ENCODE measurements at places on chromosomes 4 and X. TPM values are rescaled to one million over a fixed set of nuclear protein-coding genes. Genes with fewer than 3 reads are reported as not detected.

GSX2 gene
- not detected for polyA plus RNA-seq

NUP62CL gene
- 1.1 TPM for polyA plus RNA-seq

DNA sequence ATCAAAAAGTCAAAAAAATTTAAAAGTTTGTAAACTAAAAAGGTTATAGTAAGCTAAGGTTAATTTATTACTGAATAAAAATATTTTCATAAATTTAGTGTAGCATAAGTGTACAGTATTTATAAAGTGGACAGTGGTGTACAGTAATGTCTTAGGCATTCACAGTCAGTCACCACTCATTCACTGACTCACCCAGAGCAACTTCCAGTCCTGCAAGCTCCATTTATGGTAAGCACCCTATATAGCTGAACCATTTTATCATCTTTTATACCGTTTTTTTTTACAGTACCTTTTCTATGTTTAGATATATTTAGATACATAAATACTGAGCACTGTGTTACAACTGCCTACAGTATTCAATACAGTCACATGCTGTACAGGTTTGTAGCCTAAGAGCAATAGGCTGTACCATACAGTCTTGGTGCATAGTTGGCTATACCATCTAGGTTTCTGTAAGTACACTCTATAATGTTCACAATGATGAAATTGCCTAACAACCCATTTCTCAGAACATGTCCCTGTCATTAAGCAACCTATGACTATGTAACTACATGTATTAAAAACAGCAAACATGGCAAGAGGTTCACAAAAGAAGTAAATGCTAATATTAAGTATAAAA is 18.6 kb downstream of the ACSL4 start:
- H3K4me1 ChIP-seq: no peaks in the 10 kb centered on the region
- DNase-seq: no peak
- no peak overlapping the region for H3K27ac ChIP-seq
- H3K27me3 ChIP-seq: peaks cover 4% of the 10 kb centered on the region
- no peaks in the 10 kb centered on the region for H3K36me3 ChIP-seq
- no peak overlapping the region for H3K4me3 ChIP-seq

GRCh38 chr4:48752726-48753125 is 27.4 kb downstream of the FRYL start:
- no peaks in the 10 kb centered on the region for H3K36me3 ChIP-seq
- H3K4me3 ChIP-seq: no peak overlapping the region
- no peak overlapping the region for H3K27ac ChIP-seq
- no peaks in the 10 kb centered on the region for H3K27me3 ChIP-seq
- H3K4me1 ChIP-seq: peaks cover 4% of the 10 kb centered on the region

MAGEA2 gene
- not detected for polyA plus RNA-seq

GRCh38 chr4:31461421-31461820 is 741.3 kb downstream of the PCDH7 start:
- H3K27ac ChIP-seq: no peak overlapping the region
- H3K4me1 ChIP-seq: no peaks in the 10 kb centered on the region
- DNase-seq: no peak
- no peaks in the 10 kb centered on the region for H3K27me3 ChIP-seq
- no peak overlapping the region for H3K4me3 ChIP-seq

DNA sequence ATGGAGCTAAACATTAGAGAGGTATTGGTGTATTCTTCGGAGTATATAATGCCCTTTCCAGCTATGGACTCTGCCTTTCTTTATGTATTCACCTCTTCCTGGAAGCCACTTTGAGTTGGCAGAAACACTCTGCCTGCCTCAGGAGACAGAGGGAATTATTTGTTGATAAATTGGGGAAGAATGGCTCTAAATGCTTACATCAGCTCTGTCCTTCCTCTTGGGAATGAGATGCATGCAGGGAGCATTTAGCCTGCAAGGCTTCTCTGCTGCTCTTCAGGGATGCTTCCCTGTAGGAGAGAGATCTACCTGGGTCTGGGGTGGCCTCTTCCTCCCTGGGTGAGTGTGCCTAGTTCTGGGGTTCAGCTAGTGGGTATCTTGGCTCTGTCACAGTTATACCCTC is 6.9 kb upstream of the HS3ST1 start:
- H3K36me3 ChIP-seq: no peaks in the 10 kb centered on the region
- no peak for DNase-seq
- H3K27me3 ChIP-seq: no peaks in the 10 kb centered on the region
- H3K27ac ChIP-seq: no peak overlapping the region
- H3K4me3 ChIP-seq: no peak overlapping the region

DNA sequence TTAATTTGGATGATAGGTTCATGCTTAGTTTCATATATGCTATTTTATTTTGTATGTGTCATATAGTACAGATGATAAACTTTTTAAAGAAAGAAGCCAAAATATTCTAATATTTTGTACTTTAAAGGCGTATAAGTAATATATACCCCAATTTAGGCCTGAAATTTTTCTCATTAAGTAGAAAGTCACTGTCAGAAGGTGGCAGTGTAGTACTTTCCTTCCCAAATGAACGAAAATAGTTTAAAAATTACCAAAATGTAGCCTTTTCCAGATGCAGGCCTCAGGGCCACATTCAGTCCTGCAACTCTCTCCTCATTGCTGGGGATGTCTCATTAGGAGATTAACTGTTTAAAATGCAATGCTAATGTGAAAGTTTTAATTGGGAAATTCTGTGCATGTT is 1263.6 kb downstream of the C4orf33 start:
- no peaks in the 10 kb centered on the region for H3K36me3 ChIP-seq
- peak; percentile 31 for DNase-seq
- H3K27me3 ChIP-seq: no peaks in the 10 kb centered on the region
- H3K27ac ChIP-seq: no peak overlapping the region
- no peak overlapping the region for H3K4me3 ChIP-seq
- no peaks in the 10 kb centered on the region for H3K4me1 ChIP-seq

DNA sequence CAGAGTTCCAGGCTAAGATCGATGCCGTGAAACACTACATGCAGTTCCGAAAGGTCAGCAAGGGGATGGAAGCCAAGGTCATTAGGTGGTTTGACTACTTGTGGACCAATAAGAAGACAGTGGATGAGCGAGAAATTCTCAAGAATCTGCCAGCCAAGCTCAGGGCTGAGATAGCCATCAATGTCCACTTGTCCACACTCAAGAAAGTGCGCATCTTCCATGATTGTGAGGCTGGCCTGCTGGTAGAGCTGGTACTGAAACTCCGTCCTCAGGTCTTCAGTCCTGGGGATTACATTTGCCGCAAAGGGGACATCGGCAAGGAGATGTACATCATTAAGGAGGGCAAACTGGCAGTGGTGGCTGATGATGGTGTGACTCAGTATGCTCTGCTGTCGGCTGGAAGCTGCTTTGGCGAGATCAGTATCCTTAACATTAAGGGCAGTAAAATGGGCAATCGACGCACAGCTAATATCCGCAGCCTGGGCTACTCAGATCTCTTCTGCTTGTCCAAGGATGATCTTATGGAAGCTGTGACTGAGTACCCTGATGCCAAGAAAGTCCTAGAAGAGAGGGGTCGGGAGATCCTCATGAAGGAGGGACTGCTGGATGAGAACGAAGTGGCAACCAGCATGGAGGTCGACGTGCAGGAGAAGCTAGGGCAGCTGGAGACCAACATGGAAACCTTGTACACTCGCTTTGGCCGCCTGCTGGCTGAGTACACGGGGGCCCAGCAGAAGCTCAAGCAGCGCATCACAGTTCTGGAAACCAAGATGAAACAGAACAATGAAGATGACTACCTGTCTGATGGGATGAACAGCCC is 9.3 kb downstream of the CNGA2 start:
- no peaks in the 10 kb centered on the region for H3K36me3 ChIP-seq
- no peaks in the 10 kb centered on the region for H3K27me3 ChIP-seq
- no peak overlapping the region for H3K4me3 ChIP-seq
- H3K4me1 ChIP-seq: no peaks in the 10 kb centered on the region
- H3K27ac ChIP-seq: no peak overlapping the region

DNA sequence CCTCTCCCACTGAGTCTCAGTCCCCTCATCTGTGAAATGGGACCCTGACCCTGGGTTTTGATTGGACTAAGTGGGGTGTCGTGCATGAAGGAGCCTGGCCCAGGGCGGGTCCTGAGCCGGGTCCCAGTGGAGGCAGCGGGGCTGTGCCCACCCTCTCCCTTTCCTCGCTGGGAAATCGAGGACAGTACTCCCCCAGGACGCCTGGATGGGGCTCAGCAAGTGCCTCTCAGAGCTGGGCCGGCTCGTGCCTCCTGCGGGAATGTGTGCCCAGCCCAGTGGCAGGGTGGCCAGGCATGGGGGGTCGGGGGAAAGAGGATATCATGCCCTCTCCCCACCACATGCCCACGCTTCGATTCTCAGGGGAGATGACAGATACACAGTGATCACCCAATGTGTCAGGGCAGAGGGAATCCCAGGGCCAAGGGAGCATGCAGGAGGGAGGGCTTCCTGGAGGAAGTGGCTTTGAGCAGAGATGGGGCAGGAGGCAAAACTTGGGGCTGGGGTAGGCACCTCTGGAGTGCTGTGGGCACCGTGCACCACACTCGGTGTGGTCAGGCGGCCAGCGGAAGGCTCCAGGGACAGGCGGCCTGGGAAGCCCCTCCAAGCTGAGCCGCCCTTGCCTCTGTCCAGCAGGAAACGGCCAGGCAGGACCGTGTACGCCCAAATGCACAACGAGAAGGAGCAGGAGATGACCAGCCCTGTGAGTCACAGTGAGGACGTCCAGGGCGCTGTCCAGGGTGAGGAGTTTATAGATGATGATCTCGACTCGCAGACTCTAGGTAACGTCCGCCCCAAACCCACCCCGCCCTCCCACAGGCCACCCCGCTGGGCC is 203.0 kb downstream of the AFAP1 start:
- DNase-seq: no peak
- no peak overlapping the region for H3K4me3 ChIP-seq
- H3K27ac ChIP-seq: no peak overlapping the region
- no peaks in the 10 kb centered on the region for H3K4me1 ChIP-seq
- no peaks in the 10 kb centered on the region for H3K27me3 ChIP-seq

TDO2 gene
- polyA plus RNA-seq: not detected

- no peaks in the 10 kb centered on the region for H3K4me1 ChIP-seq
- no peak overlapping the region for H3K27ac ChIP-seq
- no peak for DNase-seq
- no peaks in the 10 kb centered on the region for H3K27me3 ChIP-seq
- H3K4me3 ChIP-seq: no peak overlapping the region
These were observed 20.4 kb upstream of the MAPK10 start for GRCh38 chr4:86380181-86380724.

DNA sequence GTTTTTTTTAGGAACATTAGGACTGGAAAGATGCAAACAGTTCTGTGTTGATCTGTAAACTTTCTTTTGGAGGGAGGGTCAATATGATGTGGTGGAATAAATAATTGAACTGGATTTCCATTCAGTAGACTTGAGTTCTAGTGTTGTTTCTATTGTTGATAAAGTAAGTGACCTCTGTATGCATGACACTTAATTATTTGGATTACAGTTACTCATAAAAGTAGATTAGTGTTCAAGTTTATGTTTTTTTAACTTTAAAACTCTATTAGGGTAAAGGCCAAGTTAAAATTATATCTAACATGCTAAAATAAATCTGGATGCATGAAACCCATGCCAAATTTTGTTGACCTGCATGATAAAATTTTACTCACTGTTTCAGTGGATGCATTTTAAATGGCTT is 85.4 kb upstream of the NR3C2 start:
- H3K36me3 ChIP-seq: no peaks in the 10 kb centered on the region
- no peak overlapping the region for H3K4me3 ChIP-seq
- no peaks in the 10 kb centered on the region for H3K4me1 ChIP-seq

GRCh38 chr4:64192731-64193412 is 216.4 kb downstream of the TECRL start:
- no peak for DNase-seq
- H3K27me3 ChIP-seq: no peaks in the 10 kb centered on the region
- H3K36me3 ChIP-seq: no peaks in the 10 kb centered on the region
- no peak overlapping the region for H3K27ac ChIP-seq
- no peaks in the 10 kb centered on the region for H3K4me1 ChIP-seq

GRCh38 chrX:150476164-150476699 is 92.2 kb upstream of the MTM1 start:
- no peak overlapping the region for H3K27ac ChIP-seq
- no peaks in the 10 kb centered on the region for H3K27me3 ChIP-seq
- peaks cover 7% of the 10 kb centered on the region for H3K4me1 ChIP-seq
- DNase-seq: peak; percentile 8

STEEP1 gene
- 14.1 TPM for polyA plus RNA-seq

TRIM61 gene
- polyA plus RNA-seq: 0.50 TPM

GRCh38 chr4:178917756-178918155 is 1475.5 kb upstream of the AGA start:
- no peaks in the 10 kb centered on the region for H3K4me1 ChIP-seq
- no peaks in the 10 kb centered on the region for H3K36me3 ChIP-seq
- H3K27me3 ChIP-seq: no peaks in the 10 kb centered on the region
- no peak overlapping the region for H3K4me3 ChIP-seq

All from stomach (tissue), 19 donors.